Natural killer cell treated with Interleukin-12 subunit alpha and Interleukin-12 subunit beta and Interleukin-15 and Interleukin-18, amount 100 ng/mL, for 72 hours (primary cell): ENCODE measurements at places on chromosomes 7 and 10. TPM values are rescaled to one million over a fixed set of nuclear protein-coding genes. Genes with fewer than 3 reads are reported as not detected.

MCM10 gene
- 40.0 TPM for total RNA-seq

NACAD gene
- total RNA-seq, result 1.1 TPM

CYCS gene
- 253 TPM for total RNA-seq

OGDHL gene
- not detected for total RNA-seq

PDK4 gene
- total RNA-seq, result 0.33 TPM

SPDYE8 gene
- total RNA-seq, result not detected

ANKRD26 gene
- 6.0 TPM for total RNA-seq

MTPN gene
- 148 TPM for total RNA-seq

CTAGE6 gene
- total RNA-seq, result 2.8 TPM

EMX2 gene
- not detected for total RNA-seq

SLC26A5 gene
- not detected for total RNA-seq

ARMS2 gene
- total RNA-seq, result not detected

DNA sequence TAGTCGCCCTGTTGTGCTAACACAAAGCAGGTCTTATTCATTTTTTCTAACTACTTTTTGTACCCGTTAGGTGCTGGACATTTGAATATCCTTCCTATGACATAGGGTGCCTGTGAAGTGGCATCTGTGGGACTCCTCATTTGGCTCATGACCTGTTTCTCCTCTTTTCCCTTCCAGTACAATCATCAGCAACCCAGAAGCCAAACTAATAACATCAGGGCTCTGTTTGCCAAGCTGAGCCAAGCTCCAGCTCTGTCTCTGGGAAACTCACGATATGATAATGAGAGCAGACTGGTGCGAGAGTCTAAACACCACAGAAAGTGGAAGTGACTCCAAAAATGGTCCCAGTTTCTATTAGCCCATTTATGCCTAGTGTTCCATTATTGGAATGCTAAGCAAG, 92.0 kb downstream of the SVIL start:
- DNase-seq, result no peak

GRCh38 chr7:114021135-114021534, 102.3 kb upstream of the PPP1R3A start:
- DNase-seq, result no peak

GRCh38 chr10:75062506-75063299, 48.8 kb upstream of the SAMD8 start:
- no peak for DNase-seq

DNA sequence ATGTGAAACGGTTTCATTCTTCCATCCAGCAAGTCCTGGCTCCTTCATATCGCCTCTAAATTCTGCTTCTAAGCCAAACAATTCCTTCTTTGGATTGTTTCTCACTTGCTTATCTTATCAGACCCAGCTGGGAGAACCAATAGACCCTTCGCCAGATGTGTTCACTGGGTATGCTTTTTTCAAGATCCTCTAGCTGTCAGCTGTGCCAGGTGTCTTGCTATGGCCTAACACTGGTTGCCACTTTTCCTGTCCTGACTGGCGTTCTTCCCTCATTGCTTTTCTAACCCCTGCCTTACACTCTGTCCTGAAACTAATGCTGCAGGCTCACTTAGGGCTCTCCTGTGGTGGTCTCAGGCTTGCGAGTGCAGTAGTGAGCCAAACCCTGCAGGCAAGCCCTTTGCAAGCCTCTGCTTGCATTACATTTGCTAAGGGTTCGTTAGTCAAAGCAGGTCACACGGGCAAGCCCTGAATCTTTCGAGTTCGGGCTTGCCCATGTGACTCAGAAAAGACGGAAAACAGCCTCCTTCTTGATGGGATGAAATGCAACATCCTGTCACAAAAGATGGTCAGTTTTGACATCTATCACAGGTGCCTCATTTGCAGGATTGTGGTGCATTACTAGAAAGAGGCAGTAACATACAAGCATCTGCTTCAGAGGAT, 92.8 kb downstream of the VWC2 start:
- DNase-seq, result no peak

GRCh38 chr10:1465993-1466764, 271.1 kb downstream of the ADARB2 start:
- DNase-seq, result no peak

DNA sequence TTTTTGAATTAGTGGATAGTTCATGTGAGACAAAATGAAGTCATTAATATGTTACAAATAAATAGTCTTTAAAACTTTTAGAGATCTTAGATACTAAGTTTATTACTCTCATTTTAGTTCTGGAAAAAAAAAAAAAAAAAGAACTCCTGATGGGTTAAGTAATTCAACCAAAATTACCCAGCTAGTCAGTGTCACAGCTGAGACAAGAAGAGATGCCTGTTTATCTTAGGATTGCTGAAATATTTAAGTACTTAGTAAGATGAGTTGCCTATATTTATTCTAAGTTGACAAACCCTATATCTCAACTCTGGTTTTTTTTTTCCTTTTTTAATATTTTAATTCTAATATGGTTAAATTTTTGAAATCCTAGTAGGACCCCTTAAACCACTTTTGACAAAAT, 781.0 kb upstream of the LRRN3 start:
- DNase-seq, result no peak

DNA sequence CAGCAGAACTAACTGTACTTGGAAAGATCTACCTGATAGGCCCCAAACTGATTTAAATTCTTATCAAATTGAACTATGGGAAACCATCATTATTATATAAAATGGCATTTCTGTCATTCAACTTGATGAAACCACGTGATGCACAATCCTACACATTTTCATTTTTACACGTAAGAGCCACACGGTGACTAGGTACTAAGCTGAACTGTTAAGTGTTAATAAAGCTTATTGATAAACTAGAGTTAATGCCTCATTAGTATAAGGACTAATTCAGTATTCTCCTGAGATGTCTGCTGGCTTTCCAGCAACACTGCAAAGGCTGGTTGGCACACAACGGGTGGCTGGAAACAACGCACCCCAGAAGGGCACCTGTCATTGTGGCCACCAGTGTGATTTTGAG, 4.6 kb downstream of the NCAPG2 start:
- DNase-seq, result no peak

DNA sequence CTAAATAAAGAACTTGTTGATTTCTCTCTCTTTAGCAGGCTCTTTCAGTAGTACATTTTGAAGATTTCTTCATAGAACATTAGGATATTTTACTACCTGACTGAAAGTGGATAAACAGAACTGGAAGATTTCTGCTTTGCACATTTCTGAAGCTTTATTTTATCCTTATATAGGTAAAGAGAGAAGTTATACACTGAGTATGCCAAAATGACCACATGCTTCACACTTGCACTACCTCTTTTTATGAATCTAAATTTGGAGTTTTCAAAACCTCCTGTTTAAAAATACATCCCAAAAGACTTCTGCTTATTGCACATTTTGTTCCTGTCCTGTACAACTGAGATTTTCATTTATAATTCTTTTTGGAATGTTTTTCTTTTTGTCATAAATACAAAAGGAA, 197.4 kb upstream of the PRPS1L1 start:
- DNase-seq, result no peak

DNA sequence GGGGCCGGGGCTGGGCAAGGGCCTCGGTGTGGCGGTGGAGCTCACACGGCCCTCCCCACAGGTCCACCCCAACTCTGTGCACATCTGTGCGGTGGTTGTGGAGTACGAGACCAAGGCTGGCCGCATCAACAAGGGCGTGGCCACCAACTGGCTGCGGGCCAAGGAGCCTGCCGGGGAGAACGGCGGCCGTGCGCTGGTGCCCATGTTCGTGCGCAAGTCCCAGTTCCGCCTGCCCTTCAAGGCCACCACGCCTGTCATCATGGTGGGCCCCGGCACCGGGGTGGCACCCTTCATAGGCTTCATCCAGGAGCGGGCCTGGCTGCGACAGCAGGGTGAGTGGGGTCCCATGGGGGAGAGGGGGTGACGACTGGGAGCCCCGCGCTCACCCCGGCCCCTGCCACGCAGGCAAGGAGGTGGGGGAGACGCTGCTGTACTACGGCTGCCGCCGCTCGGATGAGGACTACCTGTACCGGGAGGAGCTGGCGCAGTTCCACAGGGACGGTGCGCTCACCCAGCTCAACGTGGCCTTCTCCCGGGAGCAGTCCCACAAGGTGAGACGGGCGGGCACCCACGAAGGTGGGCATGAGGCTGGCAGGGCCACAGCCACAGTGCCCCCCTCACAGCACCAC, 8.8 kb downstream of the TMEM120A start:
- no peak for DNase-seq

- DNase-seq, result no peak
Observed at GRCh38 chr7:24781106-24781505, 23.8 kb upstream of the GSDME start.

DNA sequence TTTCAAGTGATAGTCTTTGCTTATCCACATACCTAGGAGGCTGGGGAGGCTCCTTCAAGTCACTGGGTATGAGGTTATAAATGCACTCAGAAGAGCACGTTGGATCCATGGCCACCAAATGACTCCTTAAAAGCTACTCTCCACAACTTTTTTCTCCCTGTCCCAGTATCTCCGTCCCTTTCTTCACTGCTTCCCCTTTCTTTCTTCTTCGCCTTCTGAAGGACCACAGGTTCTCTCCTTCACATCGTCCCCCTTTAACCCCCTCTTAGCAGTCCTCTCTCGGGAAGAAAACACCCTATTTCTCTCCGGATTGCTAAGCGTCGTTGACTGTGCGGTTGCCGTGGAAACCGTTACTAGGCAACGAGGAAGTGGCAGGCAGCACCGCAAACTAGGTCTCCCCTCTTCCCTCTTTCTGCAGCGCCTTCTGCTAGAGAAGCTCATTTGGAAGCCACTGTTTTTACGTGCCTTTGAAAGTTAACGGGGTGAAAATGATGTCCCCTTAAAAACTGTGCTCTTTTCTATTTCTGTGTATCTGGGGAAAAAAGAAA, at the start of gene ENKUR:
Gene ENKUR, minus strand, starts transcription at position 331 of the 548 bp plus-strand sequence. Its CDS starts 222 bp downstream, at position 109.
- peak; percentile 93 for DNase-seq

DNA sequence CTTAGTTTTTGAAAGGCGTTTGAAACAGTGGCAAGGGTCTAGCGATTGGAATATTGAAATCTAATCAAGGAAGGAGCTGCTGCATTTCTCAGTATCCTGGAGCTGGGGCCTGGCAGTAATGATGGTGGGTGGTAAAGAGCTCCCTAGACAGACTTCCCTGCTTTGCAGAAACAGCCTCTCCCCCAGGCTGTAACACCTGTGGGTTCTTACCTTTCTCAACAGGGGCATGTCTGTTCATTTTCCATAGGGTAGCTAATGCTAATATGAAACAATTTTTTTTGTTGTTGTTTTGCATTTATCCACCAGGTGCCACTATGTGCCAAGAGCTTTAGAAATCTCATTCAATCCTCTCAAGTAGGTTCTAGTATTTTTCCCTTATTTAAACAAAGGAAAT, 345.5 kb downstream of the REEP3 start:
- DNase-seq, result no peak

DNA sequence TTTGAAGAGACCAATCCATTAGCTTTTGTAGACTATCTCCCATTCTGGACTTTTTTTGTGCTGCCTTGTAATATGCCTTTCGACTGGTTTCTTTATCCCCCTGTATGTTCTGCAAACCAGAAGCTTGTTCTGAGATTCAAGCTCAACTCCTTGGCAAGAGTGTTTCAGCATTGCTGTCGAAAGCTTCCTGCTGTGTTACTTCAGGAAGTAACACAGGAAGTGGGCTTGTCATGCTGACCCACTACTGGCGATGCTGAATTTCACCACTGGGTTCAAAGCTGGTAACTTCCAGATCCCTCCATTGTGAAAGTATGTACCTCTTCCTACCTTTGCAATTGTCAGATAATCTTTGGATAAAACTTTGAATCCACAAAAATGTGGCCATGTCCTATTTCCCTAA, 57.9 kb upstream of the INSYN2A start:
- DNase-seq, result peak; percentile 78

- DNase-seq, result no peak
Observed at GRCh38 chr7:151700586-151701165, 176.2 kb downstream of the PRKAG2 start.

DNA sequence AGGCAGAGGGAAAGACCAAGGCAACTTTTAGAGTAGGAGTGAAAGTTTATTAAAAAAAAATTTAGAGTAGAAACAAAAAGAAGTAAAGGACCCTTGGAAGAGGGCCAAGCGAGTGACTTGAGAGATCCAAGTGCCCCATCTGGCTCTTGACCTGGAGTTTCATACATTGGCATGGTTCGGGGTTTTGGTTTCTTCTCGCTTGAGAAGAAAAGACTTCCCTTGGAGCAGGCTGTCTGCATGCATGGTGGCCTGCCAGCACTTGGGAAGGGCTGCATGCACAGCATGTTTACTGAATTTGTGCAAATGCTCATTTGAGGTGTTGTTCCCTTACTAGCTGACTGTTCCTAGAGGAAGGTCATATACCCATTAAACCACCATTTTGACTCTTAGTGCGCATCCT, 8.8 kb upstream of the ADO start:
- DNase-seq, result no peak

DNA sequence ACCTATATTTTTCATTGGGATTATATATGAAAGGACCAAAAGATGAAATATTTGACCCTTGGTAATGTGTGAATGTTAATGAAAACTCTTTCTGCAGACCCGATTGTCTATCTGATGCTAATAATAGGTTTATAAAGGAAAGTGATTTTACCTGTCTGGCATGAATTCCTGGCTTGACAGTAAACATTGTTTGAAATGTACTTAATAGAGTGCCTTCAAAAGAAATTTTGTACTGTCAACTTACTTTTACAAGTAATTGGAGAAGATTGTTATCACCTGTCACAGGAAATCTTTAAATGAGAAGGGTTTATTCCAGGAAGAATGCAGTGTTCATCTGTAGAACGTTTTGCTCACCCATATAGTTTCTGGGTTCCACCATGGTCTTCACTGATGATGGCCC, 588.2 kb downstream of the INHBA start:
- DNase-seq, result no peak

GRCh38 chr10:76543655-76544054, 1094.0 kb downstream of the KCNMA1 start:
- DNase-seq, result no peak

DNA sequence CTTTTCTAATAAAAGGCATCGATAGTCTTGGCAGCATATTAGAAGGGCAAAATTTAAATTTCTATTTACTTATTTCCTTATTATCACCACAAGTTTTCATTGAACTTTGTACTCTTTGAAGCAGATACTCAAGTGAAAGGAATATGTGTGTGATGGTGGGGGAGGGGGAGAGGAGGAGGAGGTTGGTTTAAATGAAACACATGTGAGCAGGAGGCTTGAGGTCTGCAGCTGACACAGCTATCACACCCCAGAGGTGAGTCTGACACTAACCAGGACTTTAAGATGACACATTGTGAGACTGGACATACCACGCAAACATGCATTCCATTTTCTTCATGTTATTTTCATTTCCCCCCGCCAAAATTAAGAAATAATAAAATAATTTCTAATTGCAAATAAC, 63.3 kb downstream of the CTTNBP2 start:
- DNase-seq, result no peak
